ENCODE measurements at places on chromosomes 11 and 22. TPM values are rescaled to one million over a fixed set of nuclear protein-coding genes. Genes with fewer than 3 reads are reported as not detected.

The P2RX3 gene
- polyA plus RNA-seq = 0.42 TPM

- no peaks in the 10 kb centered on the region for H3K27me3 ChIP-seq
- no peaks in the 10 kb centered on the region for H3K4me1 ChIP-seq
- no peak for DNase-seq
- no peak overlapping the region for H3K27ac ChIP-seq
Measured at GRCh38 chr11:107252429-107253161, 205.0 kb downstream of the CWF19L2 start.

- H3K4me1 ChIP-seq = no peaks in the 10 kb centered on the region
- no peak overlapping the region for H3K4me3 ChIP-seq
- DNase-seq = no peak
- no peaks in the 10 kb centered on the region for H3K27me3 ChIP-seq
Measured at GRCh38 chr22:20970939-20971657, 4.0 kb downstream of the AIFM3 start.

GRCh38 chr11:119567688-119568582 lies 145.0 kb upstream of the THY1 start:
- H3K27me3 ChIP-seq = no peaks in the 10 kb centered on the region
- peaks cover 4% of the 10 kb centered on the region for H3K4me1 ChIP-seq
- no peak overlapping the region for H3K4me3 ChIP-seq

- no peaks in the 10 kb centered on the region for H3K27me3 ChIP-seq
- no peaks in the 10 kb centered on the region for H3K36me3 ChIP-seq
- H3K4me1 ChIP-seq = no peaks in the 10 kb centered on the region
Measured at GRCh38 chr11:80726236-80726635, 1285.4 kb upstream of the TENM4 start.

- H3K4me1 ChIP-seq = peaks cover 26% of the 10 kb centered on the region
- no peak overlapping the region for H3K4me3 ChIP-seq
- no peaks in the 10 kb centered on the region for H3K36me3 ChIP-seq
- no peaks in the 10 kb centered on the region for H3K27me3 ChIP-seq
- H3K27ac ChIP-seq = no peak overlapping the region
- DNase-seq = no peak
Measured at GRCh38 chr11:20037396-20038153, 122.7 kb downstream of the DBX1 start.

DNA sequence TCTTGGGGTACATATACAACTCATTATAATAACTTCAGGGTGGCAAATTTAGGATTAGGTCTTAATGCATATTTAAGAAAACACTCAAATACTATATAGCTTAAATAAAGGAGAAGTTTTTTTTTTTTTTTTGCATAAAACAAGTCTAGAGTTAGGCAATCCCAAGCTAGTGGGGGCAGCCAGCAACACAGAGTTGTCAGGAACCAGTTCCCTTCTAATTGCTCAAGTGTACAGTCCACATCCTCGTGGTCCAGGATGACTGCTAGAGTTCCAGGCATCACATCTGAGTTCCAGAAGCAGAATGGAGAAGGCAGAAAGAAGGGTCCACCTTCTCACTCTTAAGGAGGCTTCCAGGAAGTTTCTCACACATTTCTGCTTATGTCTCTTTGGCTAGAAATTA lies 261.9 kb upstream of the PLET1 start:
- H3K27me3 ChIP-seq = no peaks in the 10 kb centered on the region
- H3K36me3 ChIP-seq = no peaks in the 10 kb centered on the region
- H3K27ac ChIP-seq = no peak overlapping the region
- no peak overlapping the region for H3K4me3 ChIP-seq
- H3K4me1 ChIP-seq = peaks cover 27% of the 10 kb centered on the region

DNA sequence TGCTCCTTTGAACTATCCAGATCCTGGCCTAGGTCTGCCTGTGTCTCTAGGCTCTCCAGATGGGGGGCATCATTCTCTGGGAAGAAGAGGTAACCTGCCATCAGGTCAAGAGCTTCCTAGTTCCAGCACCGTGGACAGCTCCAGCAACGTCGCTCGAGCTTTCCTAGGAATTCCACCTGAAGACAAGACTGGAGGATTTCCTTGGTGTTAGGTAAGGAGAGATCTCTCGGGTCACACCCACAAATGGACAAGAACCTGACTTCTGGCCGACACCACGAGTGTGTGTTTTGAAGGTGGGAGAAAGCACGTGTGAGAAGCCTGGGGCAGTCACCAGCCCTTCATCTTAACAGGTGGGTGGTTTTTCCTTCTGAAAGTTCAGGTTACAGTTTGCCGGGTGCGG lies 1.2 kb downstream of the PRG3 start:
- no peak for DNase-seq
- no peak overlapping the region for H3K4me3 ChIP-seq
- no peaks in the 10 kb centered on the region for H3K27me3 ChIP-seq
- H3K36me3 ChIP-seq = no peaks in the 10 kb centered on the region
- H3K4me1 ChIP-seq = no peaks in the 10 kb centered on the region
- H3K27ac ChIP-seq = no peak overlapping the region

DNA sequence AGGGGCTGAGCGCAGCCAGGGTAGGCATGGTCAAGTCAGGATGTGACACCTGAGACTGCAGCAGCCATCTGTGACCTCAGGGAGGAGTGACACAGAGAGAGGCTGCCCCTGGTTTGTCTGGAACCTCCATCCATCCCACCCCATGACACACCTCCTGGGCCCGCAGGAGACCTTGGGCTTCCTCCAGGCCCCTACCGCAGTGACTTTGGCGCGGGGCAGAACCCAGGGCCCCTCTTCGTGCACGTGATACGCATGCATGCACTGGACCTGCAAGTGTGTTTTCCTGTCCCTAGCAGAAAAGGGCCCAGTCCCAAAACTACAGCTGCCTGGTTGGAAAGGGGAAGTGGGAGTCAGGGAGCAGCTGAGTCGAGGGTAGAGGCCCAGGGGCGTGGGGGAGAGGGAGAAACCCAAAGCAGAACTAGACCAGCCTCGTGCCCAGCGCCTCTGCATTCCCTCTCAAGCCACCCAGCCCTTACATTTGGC lies 7.9 kb upstream of the CYTH4 start:
- H3K4me3 ChIP-seq = no peak overlapping the region
- no peak overlapping the region for H3K27ac ChIP-seq
- H3K4me1 ChIP-seq = no peaks in the 10 kb centered on the region

The FAR1 gene
- 23.0 TPM for polyA plus RNA-seq

DNA sequence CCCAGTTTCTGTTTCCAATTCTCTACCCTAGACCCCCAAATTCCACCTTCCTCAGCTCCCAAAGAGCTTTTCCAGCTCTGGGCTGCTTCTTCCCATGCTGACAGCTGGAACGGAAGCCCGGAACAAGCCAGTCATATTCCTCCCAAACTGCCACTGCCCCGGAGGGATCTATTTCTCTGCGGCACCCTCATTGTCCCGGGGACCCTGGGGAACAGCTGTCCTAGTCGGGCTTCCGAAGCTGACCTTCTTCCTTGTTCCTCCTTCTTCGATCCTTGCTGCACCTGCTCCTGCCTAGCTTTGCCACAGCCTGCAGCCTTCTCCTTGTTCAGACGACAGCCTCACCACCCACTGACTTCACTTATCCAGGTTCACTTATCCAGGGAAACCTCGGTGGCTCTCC lies 105.7 kb downstream of the TSPAN18 start:
- DNase-seq = no peak
- H3K4me3 ChIP-seq = no peak overlapping the region
- H3K4me1 ChIP-seq = peaks cover 37% of the 10 kb centered on the region
- H3K27me3 ChIP-seq = no peaks in the 10 kb centered on the region
- H3K27ac ChIP-seq = no peak overlapping the region

GRCh38 chr22:35407362-35407761 lies 7.4 kb downstream of the MCM5 start:
- H3K4me1 ChIP-seq = no peaks in the 10 kb centered on the region
- no peak overlapping the region for H3K4me3 ChIP-seq
- H3K36me3 ChIP-seq = no peaks in the 10 kb centered on the region
- H3K27me3 ChIP-seq = no peaks in the 10 kb centered on the region
- no peak overlapping the region for H3K27ac ChIP-seq

The OR4D6 gene
- polyA plus RNA-seq = not detected

DNA sequence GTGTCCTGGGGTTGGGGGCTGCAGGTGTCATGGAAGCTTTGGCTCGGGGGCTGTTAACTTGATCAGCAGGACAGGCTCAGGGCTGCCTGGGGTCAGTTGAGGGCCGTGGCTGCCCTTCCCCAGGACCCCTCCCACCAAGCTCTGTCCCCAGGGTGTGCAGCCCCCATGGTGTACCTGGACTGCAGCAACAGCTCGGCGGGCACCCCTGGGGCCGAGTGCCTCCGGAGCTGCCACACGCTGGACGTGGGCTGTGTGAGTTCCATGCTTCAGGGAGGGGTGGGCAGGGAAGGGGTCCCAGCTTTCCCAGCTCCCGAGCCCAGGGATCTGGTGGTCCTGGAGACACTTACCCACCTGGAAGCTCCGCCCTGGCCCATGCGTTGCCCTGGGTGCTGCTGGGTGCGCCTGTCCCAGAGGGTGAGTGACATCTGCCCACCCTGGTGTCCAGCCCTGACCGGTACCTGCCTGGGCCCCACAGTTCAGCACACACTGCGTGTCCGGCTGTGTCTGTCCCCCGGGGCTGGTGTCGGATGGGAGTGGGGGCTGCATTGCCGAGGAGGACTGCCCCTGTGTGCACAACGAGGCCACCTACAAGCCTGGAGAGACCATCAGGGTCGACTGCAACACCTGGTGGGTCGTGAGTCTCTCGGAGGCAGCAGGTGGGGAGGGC lies 11.3 kb downstream of the MUC5B start:
- no peak overlapping the region for H3K4me3 ChIP-seq
- H3K36me3 ChIP-seq = no peaks in the 10 kb centered on the region
- H3K27ac ChIP-seq = no peak overlapping the region
- no peaks in the 10 kb centered on the region for H3K4me1 ChIP-seq
- no peak for DNase-seq
- H3K27me3 ChIP-seq = peaks cover 21% of the 10 kb centered on the region

The YPEL4 gene
- polyA plus RNA-seq = 3.4 TPM

- H3K4me3 ChIP-seq = no peak overlapping the region
- DNase-seq = no peak
- H3K27ac ChIP-seq = no peak overlapping the region
- H3K4me1 ChIP-seq = no peaks in the 10 kb centered on the region
- peaks cover 4% of the 10 kb centered on the region for H3K27me3 ChIP-seq
Measured at GRCh38 chr11:113626736-113627135, 79.4 kb downstream of the TMPRSS5 start.

DNA sequence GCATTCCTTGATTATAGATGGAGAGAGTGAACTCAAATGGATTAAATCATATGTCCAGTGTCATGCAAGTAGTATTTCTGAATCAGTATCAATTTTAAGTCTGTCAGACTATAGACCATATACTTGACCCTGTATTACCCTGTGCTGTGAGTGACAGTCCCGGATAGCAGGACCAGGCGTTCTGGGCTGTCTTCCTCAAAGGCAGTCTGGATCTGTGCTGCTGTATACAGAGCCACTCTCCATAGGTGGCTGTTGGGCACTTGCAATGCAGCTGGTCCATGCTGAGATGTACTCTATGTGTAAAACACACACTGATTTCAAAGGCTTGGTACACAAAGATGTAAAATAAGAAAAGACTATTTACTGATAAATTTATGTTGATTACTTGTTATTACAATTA lies 294.3 kb downstream of the OPCML start:
- H3K4me3 ChIP-seq = no peak overlapping the region
- no peaks in the 10 kb centered on the region for H3K36me3 ChIP-seq
- DNase-seq = no peak
- H3K27me3 ChIP-seq = peaks cover 32% of the 10 kb centered on the region

- peaks cover 39% of the 10 kb centered on the region for H3K27me3 ChIP-seq
- no peak for DNase-seq
- H3K36me3 ChIP-seq = no peaks in the 10 kb centered on the region
- no peak overlapping the region for H3K4me3 ChIP-seq
- H3K4me1 ChIP-seq = no peaks in the 10 kb centered on the region
- H3K27ac ChIP-seq = no peak overlapping the region
Measured at GRCh38 chr11:1230121-1230455, 7.2 kb downstream of the MUC5B start.

- H3K4me3 ChIP-seq = no peak overlapping the region
- no peak overlapping the region for H3K27ac ChIP-seq
- no peaks in the 10 kb centered on the region for H3K27me3 ChIP-seq
- H3K4me1 ChIP-seq = peaks cover 7% of the 10 kb centered on the region
- no peak for DNase-seq
Measured at GRCh38 chr11:70265341-70265740, 5.1 kb upstream of the PPFIA1 start.

The LTO1 gene
- polyA plus RNA-seq = 10.9 TPM

GRCh38 chr11:57547854-57548377 lies 10.5 kb downstream of the SMTNL1 start:
- no peak overlapping the region for H3K27ac ChIP-seq
- DNase-seq = no peak
- H3K4me3 ChIP-seq = no peak overlapping the region
- no peaks in the 10 kb centered on the region for H3K4me1 ChIP-seq
- H3K36me3 ChIP-seq = peaks cover 64% of the 10 kb centered on the region

DNA sequence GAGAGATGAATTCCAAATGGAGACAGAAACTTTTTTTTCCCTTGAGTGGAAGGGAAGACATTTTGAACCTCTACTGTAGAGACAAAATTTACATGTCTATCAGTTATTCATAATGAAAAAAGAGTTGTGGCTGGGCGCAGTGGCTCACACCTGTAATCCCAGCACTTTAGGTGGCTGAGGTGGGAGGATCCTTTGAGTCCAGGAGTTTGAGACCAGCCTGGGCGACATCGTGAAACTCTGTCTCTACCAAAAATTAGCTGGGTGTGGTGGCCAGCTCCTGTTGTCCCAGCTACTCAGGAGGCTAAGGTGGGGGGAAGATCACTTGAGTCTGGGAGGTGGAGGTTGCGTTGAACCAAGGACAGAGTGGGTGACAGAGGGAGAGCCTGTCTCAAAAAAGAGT lies 4.1 kb downstream of the EED start:
- H3K36me3 ChIP-seq = peaks cover 23% of the 10 kb centered on the region
- H3K4me3 ChIP-seq = no peak overlapping the region
- no peak overlapping the region for H3K27ac ChIP-seq
- no peak for DNase-seq

DNA sequence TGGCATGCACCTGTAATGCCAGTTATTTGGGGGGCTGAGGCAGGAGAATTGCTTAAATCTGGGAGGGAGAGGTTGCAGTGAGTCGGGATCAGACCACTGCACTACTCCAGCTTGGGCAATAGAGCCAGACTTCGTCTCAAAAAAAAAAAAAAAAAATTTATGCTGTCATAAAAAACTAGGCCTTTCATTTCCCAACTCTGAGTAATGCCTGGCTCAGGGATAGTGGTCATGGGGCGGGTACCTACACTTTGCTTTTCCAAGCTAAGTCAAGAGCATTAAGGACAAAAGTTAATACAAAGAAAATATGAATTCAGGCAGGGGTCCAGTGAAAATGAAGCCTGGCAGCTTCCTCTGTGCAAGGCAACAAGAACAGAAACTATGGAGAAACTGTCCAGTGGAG lies 16.3 kb downstream of the CPSF7 start:
- peaks cover 100% of the 10 kb centered on the region for H3K36me3 ChIP-seq
- no peak for DNase-seq
- no peak overlapping the region for H3K27ac ChIP-seq
- no peaks in the 10 kb centered on the region for H3K27me3 ChIP-seq
- H3K4me3 ChIP-seq = no peak overlapping the region
- peaks cover 10% of the 10 kb centered on the region for H3K4me1 ChIP-seq

The MOGAT2 gene
- polyA plus RNA-seq = not detected

The NXF1 gene
- 66.6 TPM for polyA plus RNA-seq

The TRIM29 gene
- polyA plus RNA-seq = not detected

GRCh38 chr11:13242564-13242963 lies 35.0 kb upstream of the BMAL1 start:
- peaks cover 25% of the 10 kb centered on the region for H3K27me3 ChIP-seq
- no peaks in the 10 kb centered on the region for H3K36me3 ChIP-seq
- no peak overlapping the region for H3K27ac ChIP-seq
- no peak overlapping the region for H3K4me3 ChIP-seq
- no peak for DNase-seq

All from heart right ventricle (tissue), 16 donors.